ENCODE measurements at places on chromosomes 12 and 14. TPM values are rescaled to one million over a fixed set of nuclear protein-coding genes. Genes with fewer than 3 reads are reported as not detected.

The IL31 gene
- not detected for total RNA-seq

The AQP2 gene
- not detected for total RNA-seq

The CDC42BPB gene
- total RNA-seq: 82.5 TPM

The SART3 gene
- 60.7 TPM for total RNA-seq

The CDH24 gene
- 4.2 TPM for total RNA-seq

The FLVCR2 gene
- total RNA-seq: 1.4 TPM

The MGST1 gene
- total RNA-seq: 312 TPM

The C12orf60 gene
- total RNA-seq: 1.1 TPM

The KRT6C gene
- total RNA-seq: 8.7 TPM

The NELL2 gene
- not detected for total RNA-seq

The NEUROD4 gene
- not detected for total RNA-seq

The ERBB3 gene
- 3.6 TPM for total RNA-seq

The FGD4 gene
- total RNA-seq: 35.3 TPM

The SUPT16H gene
- 75.7 TPM for total RNA-seq

The LYZ gene
- total RNA-seq: not detected

The SNRNP35 gene
- total RNA-seq: 9.7 TPM

The PIK3C2G gene
- total RNA-seq: 18.2 TPM

The TTLL5 gene
- 37.0 TPM for total RNA-seq

The SLC25A47 gene
- not detected for total RNA-seq

The MAP3K9 gene
- total RNA-seq: 24.3 TPM

The TAS2R19 gene
- 6.8 TPM for total RNA-seq

The LDHB gene
- 257 TPM for total RNA-seq

The CATSPERB gene
- 0.21 TPM for total RNA-seq

The AVPR1A gene
- total RNA-seq: not detected

The IRAK3 gene
- 0.37 TPM for total RNA-seq

The USP5 gene
- 97.3 TPM for total RNA-seq

The MYF5 gene
- not detected for total RNA-seq

The KCNH5 gene
- not detected for total RNA-seq

The GALNT8 gene
- total RNA-seq: not detected

The TC2N gene
- 21.1 TPM for total RNA-seq

The MGP gene
- total RNA-seq: 55.5 TPM

The KRT4 gene
- total RNA-seq: not detected

The PTGER2 gene
- total RNA-seq: 2.8 TPM

The CLEC1B gene
- total RNA-seq: not detected

The PABPN1 gene
- 43.0 TPM for total RNA-seq

The ZDHHC17 gene
- total RNA-seq: 37.5 TPM

The ACSS3 gene
- total RNA-seq: 13.8 TPM

The FSCB gene
- not detected for total RNA-seq

The PAH gene
- not detected for total RNA-seq

The IL26 gene
- total RNA-seq: not detected

The DDX47 gene
- 62.1 TPM for total RNA-seq

The RPL36AL gene
- 78.7 TPM for total RNA-seq

The GPR84 gene
- total RNA-seq: 0.17 TPM
